GM23338 (cell line): ENCODE measurements at places on chromosomes 2 and 18. TPM values are rescaled to one million over a fixed set of nuclear protein-coding genes. Genes with fewer than 3 reads are reported as not detected.

Gene OTOS
- total RNA-seq, result not detected in 2 replicates

Gene CDK5R2
- 0.43 and 0.56 TPM in 2 replicates for total RNA-seq

Gene FRZB
- 0.52 and 1.0 TPM in 2 replicates for total RNA-seq

Gene SDC1
- total RNA-seq, result 40.6 and 43.0 TPM in 2 replicates

Gene POTEI
- total RNA-seq, result 0.08 and 0.56 TPM in 2 replicates

Gene LIPT1
- 7.7 and 11.5 TPM in 2 replicates for total RNA-seq

Gene NFATC1
- 5.0 and 6.4 TPM in 2 replicates for total RNA-seq

DNA sequence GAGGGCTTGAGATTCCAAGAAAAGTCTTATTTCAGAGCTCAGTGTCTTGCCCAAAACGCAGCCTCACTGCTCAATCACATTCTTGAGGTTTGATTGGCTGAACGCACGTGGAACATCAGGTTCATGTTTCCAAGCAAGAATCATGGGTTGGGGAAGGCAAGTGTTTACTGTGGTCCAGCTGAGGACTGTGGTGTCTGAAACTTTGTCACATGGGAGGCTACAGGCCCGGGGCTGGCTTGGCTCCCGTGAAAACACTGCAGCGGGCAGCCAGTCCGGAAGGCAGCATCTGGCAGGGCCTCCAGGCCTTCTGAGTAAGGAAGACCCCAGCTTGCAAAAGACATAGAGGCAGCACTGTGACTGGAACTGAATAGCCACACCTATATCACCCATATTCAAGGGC, 84.7 kb downstream of the POLR1A start:
- no peaks in the 10 kb centered on the region for H3K4me1 ChIP-seq
- DNase-seq, result no peak
- H3K27ac ChIP-seq, result no peak overlapping the region
- no peaks in the 10 kb centered on the region for H3K27me3 ChIP-seq

DNA sequence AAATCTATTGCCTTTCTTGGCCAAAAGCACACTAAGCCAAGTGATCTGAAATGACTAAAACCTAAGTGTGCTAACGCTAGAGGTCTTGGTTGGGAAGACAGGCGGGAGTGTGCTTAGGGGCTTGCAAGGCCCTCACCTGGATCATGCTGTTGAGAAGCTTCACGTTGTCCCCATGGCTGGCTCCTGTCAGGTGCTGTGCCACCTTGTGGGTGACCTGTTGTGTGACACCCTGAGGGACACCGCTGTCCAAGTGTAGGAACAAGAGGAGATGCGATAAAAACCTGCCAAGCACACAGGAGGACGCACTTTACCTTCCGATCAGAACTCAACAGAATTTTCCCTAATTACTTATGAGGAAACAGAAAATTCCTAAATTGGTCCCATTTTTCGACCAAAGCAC, 50.8 kb downstream of the EPG5 start:
- DNase-seq, result peak; percentile 22
- H3K36me3 ChIP-seq, result peaks cover 5% of the 10 kb centered on the region
- no peak overlapping the region for H3K4me3 ChIP-seq
- H3K27me3 ChIP-seq, result no peaks in the 10 kb centered on the region
- H3K4me1 ChIP-seq, result no peaks in the 10 kb centered on the region
- no peak overlapping the region for H3K27ac ChIP-seq

GRCh38 chr2:195016841-195017240, 640.2 kb upstream of the SLC39A10 start:
- H3K27ac ChIP-seq, result no peak overlapping the region
- H3K4me3 ChIP-seq, result no peak overlapping the region
- no peaks in the 10 kb centered on the region for H3K27me3 ChIP-seq
- H3K36me3 ChIP-seq, result no peaks in the 10 kb centered on the region
- no peak for DNase-seq

- no peak overlapping the region for H3K27ac ChIP-seq
- DNase-seq, result no peak
- no peaks in the 10 kb centered on the region for H3K36me3 ChIP-seq
- H3K4me1 ChIP-seq, result no peaks in the 10 kb centered on the region
- H3K4me3 ChIP-seq, result no peak overlapping the region
These were observed 216.7 kb downstream of the GLI2 start for GRCh38 chr2:120952318-120952717.

- peak; percentile 94 for DNase-seq
- H3K27ac ChIP-seq, result no peak overlapping the region
- H3K4me1 ChIP-seq, result peaks cover 10% of the 10 kb centered on the region
- no peak overlapping the region for H3K4me3 ChIP-seq
These were observed 74.8 kb downstream of the TXNL1 start for GRCh38 chr18:56563568-56563967.

- no peaks in the 10 kb centered on the region for H3K27me3 ChIP-seq
- no peak for DNase-seq
- H3K4me1 ChIP-seq, result peaks cover 9% of the 10 kb centered on the region; the same call in 1 of the 2 replicates
- H3K4me3 ChIP-seq, result no peak overlapping the region
These were observed 111.7 kb upstream of the CYRIA start for GRCh38 chr2:16777123-16777870.
